NCI-H187 (cell line): ENCODE measurements at places on chromosomes 12 and 14.

- no peak for DNase-seq
These were observed 185.8 kb downstream of the EGLN3 start for GRCh38 chr14:33764876-33765650.

DNA sequence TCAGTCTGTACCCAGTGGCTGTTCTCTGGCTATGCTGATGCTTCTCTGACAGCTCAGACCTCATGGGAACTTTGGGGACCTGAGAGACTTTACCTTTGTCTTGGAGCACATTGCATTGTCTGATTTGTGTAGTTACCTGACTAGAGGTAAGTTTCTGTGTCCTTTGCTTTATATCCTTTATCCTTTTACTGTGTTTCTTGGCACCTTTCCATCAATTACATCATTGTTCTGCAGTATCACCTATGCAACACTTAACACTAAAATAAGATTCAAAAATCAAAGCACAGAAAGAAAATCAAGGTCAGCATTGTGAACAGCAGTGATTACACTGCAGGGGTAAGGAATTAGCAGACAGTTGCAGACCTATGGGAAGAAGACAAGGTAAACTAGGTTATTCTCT is 43.8 kb downstream of the SLC35F4 start:
- no peak for DNase-seq

GRCh38 chr14:23153851-23154796 is 29.3 kb downstream of the SLC7A8 start:
- no peak for DNase-seq

- no peak for DNase-seq
These were observed 140.1 kb upstream of the CPSF6 start for GRCh38 chr12:69099201-69099837.

- peak; percentile 24 for DNase-seq
These were observed 4.6 kb downstream of the AP1G2 start for GRCh38 chr14:23562822-23563472.

DNA sequence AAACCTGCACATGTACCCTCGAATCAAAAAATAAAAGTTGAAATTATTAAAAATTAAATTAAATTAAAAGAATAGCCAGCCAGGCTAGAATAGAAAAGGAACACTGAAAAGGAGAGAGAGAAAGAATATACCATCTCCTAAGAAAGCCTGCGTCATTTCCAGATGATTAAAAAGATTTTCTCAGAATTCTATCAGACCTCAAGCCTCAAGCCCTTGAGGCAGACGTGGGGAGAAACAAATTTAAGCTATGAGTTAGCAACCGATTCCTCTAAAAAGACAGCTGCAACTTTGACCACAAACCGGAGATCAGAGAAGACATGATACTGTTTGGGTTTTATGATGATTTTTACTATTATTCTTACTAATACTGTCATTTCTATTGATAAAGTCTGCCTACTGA is 138.3 kb downstream of the KSR2 start:
- no peak for DNase-seq

- no peak for DNase-seq
These were observed 8.9 kb downstream of the HVCN1 start for GRCh38 chr12:110680032-110680431.

DNA sequence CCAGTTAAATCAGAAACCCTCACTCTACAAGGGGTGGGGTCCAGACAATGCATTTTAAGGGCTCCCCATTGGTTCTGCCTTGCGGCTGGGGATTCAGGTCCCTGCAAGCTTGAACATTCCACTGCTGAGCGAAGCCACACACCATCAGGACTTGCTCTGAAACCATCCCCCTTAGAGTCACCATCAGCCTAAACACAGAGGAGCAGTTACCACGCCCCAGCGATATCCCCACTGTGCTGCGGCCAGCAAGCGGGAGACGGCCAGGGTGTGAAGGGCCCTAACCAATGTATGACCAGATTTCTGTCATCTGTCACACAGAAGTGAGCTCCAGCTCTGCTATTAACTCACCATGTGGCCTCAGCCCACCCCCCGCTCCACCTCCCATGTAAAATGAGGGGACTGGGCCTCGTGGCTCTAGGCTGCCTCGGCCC is 29.7 kb downstream of the CCDC88C start:
- DNase-seq = no peak

- no peak for DNase-seq
These were observed 49.2 kb downstream of the DUSP16 start for GRCh38 chr12:12513416-12514006.

DNA sequence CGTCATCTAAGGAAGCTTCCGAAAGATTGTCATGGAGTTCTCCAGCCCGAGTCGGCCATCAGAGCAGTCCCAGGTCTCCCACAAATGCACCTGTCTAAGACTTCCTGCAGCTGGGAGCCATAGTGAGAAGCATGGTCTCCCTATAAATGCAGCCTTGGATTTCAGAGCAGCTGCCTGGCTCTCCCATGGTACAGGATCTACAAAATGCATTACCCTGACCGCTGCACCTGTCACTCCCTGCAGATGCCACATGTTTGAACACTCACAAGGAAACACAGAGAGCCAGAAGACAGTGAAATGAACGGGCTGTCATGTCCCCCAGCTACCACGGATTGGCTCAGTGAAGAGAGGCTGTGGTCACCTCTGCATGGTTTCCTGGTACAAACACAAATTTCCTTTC is 702.7 kb downstream of the MED13L start:
- peak; percentile 45 for DNase-seq

- DNase-seq = no peak
These were observed 92.9 kb downstream of the SPTSSA start for GRCh38 chr14:34368971-34369647.

DNA sequence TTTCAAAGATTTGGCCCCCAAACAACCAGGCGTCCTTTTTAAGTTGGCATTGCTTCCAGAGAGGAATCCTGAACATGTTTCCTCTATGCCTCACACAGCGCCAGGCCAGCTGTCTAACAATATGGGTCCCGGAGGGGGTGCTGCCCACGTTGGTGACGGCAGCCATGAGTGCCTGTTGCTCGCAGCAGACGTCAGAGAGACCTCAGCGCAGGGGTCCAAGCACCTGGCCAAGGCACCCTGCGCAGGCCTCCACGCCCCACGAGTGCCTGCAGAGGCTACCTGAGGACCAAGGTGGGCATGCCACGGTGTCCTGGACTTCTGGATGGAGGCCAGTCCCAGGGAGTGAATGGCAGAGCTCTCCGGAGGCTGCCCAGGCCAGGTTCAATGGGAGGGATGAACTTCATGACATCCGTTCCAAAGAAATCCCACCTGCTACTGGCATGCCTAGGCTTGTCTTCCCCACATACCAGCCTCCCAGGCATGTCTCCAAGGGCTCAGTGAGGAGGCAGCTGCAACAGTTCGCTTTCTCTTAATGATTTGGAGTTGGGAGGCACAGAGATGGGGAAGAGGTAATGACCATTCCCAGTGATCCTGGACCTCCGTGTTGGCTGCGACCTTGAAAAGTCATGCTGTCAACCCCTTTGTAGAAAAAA is 11.6 kb upstream of the FOXN3 start:
- DNase-seq = peak; percentile 74

DNA sequence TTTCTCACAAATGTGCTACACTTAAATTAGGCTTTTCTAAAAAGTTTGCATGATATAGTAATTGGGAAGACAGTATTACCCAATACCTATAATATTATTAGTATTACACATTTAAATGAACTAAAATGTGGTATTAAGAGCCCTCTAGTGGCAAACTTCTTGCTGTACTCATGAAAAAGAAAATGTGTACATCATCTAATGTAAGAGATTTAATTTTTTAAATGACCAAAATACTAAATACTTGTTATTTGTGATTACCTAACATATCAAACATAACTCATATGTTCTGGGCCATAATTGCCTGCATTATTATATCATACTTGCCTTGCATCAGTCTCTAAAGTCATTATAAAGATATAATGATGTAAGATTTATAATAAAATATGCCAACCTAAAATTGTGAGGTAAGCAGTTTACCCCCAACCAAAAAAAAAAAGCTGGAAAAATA is 64.2 kb downstream of the DNAI7 start:
- DNase-seq = no peak

DNA sequence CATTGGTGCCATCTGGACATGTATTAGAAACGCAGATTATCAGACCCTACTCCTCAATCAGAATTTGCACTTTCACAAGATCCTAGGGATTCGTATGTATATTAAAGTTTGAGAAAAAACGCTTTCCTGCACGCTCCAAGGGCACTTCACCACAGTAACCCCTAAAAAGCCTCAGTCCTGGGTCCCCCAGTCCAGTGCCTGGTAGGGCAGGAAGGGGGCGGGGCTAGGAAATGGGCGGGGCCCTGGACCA is 369 bp downstream of the DEPDC4 start:
- DNase-seq = no peak

GRCh38 chr12:16526693-16527092 is 79.3 kb downstream of the LMO3 start:
- no peak for DNase-seq

GRCh38 chr14:102341566-102341965 is 21.1 kb downstream of the CINP start:
- DNase-seq = no peak

- DNase-seq = no peak
These were observed 717 bp upstream of the ZNF839 start for GRCh38 chr14:102318781-102319276.

DNA sequence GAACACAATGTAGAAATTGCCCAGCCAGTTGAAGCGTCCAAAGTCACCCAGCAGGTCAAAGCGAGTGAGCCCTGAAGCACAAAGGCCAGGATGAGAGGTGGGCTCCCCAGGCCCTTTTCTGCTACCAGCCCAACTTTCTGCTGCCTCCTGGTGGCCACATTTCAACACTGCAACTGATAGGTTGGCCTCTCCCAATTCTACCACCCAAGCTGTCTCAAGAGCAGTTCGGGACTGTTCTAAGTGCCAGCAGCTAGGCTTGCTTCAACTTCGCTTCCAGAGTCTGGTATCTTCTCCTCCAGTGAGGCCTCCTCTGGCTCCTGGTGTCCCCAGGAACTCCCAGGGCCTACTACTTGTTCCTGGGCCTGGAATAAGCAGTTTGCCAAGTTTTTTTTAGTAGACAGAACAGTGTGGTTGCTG is 3.4 kb upstream of the DHH start:
- DNase-seq = peak; percentile 13

- DNase-seq = no peak
These were observed 188.7 kb downstream of the KITLG start for GRCh38 chr12:88391556-88391955.

- no peak for DNase-seq
These were observed 208.5 kb upstream of the DIO2 start for GRCh38 chr14:80419769-80420168.

DNA sequence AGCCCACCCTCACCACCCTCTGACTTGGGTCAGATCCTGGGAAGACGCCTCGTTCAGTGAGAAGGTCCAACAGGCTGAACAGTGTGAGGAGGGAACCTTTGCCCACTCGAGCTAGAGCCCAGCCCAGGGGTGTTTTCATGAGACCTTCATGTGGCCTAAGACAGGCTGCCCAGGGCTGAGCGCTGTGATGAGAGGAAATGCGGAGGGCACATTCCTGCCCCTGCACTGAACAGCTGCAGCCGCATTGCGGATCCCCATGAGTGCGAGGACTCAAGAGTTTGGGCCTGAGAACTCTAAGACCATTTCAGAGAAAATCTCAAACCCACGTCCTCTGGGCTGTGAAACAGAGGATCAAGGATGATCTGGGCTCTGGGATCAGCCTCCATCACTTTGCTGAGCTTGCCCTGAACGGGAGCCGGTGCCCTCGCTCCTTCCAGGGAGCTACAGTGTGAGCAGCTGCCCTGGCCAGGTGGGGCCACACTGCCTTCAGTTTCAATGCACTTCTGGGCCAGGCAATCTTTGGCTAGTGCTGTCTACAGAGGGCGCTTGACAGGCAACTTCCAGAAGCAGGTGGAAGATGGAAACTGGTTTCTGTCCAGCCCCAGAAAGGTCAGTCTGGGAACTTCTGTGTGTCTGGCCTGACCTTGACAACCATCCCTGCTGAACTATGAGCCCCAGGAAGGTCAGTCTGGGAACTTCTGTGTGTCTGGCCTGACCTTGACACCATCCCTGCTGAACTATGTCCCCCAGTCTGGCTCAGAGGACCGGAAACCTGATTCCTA is 43.5 kb upstream of the P2RX7 start:
- no peak for DNase-seq

GRCh38 chr14:106051796-106052195 is 525.4 kb downstream of the TMEM121 start:
- no peak for DNase-seq

- no peak for DNase-seq
These were observed 37.8 kb downstream of the TMX1 start for GRCh38 chr14:51277753-51278415.

GRCh38 chr14:61467296-61467695 is 145.9 kb downstream of the PRKCH start:
- DNase-seq = no peak

- DNase-seq = no peak
These were observed 352.0 kb downstream of the BCAT1 start for GRCh38 chr12:24596768-24597388.

- peak; percentile 13 for DNase-seq
These were observed 206.6 kb downstream of the MON2 start for GRCh38 chr12:62673028-62673815.

- no peak for DNase-seq
These were observed 98.9 kb upstream of the EGLN3 start for GRCh38 chr14:34049790-34050189.

- DNase-seq = no peak
These were observed 867 bp upstream of the TDG start for GRCh38 chr12:103964805-103965204.
